ENCODE measurements at places on chromosomes 13 and 19.

GRCh38 chr13:40103864-40104263 lies 448.4 kb downstream of the COG6 start:
- DNase-seq, result no peak

- DNase-seq, result no peak
Measured at GRCh38 chr19:51600940-51601580, 29.1 kb downstream of the SIGLEC5 start.

DNA sequence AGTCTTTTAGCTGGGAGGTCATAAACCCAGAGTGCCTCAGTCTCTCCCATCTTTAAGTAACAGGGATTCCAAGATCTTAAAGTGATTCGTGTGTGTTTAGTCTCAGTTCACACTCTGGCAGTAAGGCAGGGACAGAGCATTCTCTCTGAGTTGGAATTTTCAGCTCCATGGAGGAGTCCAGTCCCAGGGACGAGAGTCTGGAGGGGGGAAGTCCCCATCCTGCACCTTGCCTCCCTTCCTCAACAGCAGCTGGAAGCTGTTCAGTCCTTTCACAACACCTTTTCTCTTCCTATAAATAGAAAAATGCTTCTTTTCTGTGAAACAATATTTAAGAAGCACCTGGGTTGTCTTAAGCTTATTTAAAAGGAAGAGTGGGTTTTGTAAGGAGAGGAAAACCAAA lies 82.0 kb downstream of the KLF5 start:
- DNase-seq, result no peak

DNA sequence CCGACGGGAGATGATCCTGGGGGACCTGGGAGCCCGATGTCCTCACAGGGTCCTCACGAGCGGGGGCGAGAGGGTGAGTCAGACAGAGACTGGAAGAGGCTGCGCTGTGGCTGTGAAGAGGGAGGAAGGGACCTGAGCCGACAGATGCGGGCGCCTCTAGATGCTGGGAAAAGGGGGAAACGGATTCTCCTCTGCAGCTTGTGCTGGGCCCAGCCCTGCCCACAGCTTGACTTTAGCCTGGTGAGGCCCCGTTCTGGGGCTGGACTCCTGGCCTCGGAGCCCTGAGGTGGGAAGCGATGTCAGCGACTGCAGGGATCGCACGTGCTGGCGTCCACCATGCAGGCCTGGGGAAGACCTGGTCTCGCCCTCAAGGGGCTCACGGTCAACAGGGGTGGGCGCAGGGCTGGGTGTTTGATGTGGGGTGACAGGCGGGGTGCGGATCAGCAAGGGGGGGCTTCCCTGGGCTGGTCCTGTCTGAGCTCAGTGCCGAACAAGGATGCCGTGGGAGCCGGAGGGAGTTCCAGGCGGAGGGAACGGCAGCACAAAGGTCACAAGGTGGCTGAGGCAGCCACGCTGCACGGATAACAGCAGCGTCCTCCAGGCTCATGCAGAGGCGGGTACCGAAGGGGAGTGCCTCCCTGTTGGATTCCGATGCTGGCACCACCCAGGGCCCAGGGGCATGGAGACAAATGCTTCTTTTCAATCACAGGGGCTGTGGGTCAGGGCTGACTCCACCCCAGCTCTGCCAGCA lies 31.8 kb downstream of the PIP5K1C start:
- DNase-seq, result no peak

DNA sequence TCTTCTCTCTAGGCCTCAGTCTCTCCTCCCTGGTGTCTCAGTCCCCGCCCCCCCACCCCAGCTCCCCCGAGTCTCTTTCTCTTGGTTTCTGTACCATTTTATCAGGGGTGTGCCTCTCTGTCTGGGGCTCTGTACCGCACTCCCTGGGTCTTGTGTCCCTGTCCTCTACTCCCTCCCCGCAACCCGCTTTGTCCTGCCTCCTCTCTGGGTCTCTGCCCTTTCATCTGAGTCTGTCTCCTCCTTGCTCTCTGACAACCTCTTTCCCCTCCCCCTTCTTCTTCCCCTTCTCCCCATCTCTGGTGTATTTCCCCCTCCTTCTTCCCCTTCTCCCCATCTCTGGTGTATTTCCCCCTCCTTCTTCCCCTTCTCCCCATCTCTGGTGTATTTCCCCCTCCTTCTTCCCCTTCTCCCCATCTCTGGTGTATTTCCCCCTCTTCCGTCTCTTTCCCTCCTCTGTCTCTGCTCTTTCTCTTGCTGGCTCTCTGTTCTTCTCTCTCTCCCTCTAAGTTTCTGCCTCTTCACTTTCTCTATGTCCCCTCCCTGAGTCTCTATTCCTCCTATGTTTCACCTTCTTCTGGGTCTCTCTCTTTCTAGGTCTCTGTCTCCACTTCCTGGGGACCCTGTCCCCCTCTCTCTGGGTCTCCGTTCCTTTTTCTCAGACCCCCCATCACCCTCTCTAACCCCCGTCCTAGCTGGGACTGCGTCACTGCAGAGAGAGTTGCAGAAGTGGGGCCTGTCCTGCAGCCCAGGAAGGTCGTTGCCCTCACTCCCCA lies 2.2 kb upstream of the KCNC3 start:
- no peak for DNase-seq

- no peak for DNase-seq
Measured at GRCh38 chr13:111210544-111211469, 95.7 kb downstream of the ARHGEF7 start.

GRCh38 chr19:38440592-38440991 lies 7.1 kb downstream of the RYR1 start:
- no peak for DNase-seq

DNA sequence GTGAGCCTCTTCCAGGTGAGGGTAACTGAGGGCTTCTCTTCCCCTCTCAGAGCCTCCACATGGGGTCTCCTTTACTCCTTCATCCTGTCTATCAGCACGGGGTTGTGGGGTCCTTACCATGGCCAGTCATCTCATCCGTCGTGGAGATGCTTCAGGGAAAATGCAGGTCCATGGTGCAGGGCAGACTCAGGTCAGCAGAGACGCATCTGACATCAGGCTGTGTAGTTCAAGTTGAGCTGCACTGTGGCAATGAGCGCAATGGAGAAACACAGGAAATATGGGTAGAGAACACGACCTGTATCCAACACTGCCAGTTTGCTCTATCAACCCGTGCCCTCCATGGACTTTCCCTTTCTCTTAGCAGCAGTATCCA lies 13.9 kb downstream of the LILRA5 start:
- DNase-seq, result no peak

- DNase-seq, result no peak
Measured at GRCh38 chr19:40084948-40085347, 5.8 kb downstream of the ZNF780A start.

- DNase-seq, result no peak
Measured at GRCh38 chr13:51874651-51875050, 12.9 kb downstream of the CCDC70 start.

- no peak for DNase-seq
Measured at GRCh38 chr19:29188289-29189032, 24.5 kb downstream of the UQCRFS1 start.

- no peak for DNase-seq
Measured at GRCh38 chr19:47492571-47493377, 8.8 kb upstream of the KPTN start.

DNA sequence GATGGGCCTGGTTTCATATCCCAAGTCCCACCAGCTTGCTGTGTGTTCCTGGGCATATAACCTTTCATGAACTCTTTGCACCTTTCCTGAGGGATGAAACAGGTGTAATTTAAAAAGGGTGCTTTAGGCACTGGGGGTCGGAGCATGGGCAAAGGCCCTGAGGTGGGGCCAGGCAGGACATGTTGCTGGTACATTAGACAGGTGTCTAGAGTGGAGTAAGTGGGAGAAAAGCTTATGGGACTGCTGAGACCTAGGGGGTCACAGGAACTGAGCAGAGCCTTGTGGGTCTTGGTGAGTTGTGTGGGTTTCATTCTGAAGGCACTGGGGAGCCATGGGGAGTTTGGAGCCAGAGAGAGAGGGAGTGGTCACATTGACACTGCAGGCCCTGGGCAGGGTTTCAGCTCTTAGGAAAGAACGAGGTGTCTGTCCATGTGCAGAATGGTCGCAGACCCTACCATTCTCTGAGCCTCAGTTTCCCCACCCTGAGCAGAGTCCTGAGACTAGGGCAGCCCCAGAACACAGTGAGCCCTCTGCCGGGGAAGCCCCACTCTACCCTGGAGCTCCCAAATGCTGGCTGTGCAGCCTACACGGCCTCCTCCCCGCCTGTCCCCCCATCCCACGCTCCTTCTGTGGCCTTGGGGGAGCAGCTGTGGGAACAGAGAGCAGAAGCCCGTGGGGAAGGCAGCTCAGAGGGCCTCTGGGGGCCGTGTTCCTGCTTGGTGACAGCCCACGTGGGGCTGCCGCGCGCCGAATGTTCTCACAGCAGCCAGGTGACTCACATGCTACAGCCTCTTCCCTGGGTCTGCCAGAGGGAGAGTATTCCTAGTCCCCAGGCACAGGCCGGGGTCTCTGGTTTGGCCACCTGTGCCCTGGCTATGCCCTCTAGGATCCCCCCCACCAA lies 7.3 kb upstream of the HOMER3 start:
- DNase-seq, result no peak

DNA sequence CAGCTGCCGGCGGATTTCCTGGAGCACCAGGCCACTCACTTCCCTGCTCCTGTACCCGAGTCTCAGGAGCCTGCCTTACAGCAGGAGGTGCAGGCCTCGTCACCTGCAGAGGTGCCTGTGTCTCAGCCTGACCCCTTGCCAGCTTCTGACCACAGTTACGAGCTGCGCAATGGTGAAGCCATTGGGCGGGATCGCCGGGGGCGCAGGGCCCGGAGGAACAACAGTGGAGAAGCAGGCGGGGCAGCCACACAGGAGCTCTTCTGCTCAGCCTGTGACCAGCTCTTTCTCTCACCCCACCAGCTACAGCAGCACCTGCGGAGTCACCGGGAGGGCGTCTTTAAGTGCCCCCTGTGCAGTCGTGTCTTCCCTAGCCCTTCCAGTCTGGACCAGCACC lies 3.3 kb downstream of the ZNF574 start:
- no peak for DNase-seq

DNA sequence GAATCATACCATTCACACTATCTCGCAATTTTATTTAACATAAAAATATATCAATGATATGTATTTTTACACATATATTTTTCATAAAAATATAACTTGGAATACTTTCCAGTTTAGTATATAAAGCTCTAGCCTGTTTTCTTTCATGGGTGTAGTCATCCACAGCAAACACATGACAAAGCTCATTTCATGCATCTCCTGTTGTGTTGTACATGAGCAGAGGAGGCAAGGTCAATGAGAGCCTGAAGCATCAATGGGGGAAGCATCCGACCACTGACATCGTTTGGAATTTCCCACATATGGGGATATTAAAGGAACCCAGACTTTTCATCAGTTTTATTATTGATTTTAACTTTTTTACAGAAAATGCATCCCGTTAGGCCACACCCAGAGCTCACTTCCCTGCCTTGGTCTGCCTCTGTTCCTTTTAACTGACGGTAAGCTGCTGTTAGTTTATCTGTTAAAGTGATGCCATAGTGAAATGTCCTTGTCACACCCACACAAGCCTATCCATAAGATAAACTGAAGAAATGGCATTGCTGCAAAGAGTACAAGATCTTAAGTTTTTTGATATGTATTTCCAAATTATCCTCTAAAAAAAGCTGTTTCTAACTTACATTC lies 44.0 kb downstream of the MIPEP start:
- no peak for DNase-seq

GRCh38 chr13:28495538-28496187 lies 735 bp upstream of the FLT1 start:
- DNase-seq, result no peak

GRCh38 chr19:47603706-47604565 lies 5.0 kb upstream of the BICRA start:
- DNase-seq, result no peak

GRCh38 chr13:91326146-91326545 lies 21.3 kb upstream of the MIR17HG start:
- DNase-seq, result no peak

DNA sequence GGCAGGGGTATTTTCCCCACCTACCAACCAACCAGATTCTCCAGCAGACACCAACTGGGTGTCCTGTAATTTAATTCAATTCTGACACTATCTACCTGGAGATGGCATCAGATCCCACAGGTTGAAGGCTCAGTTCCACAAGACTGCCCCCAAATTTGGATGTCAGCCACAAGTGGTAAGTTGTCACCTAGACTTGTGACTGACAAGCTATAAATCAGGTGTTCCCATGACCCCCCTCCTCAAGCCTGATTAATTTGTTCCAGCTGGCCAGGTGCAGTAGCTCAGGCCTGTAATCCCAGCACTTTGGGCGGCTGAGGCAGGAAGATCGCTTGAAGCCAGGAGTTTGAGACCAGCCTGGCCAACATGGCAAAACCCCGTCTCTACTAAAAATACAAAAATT lies 10.6 kb upstream of the HAUS5 start:
- DNase-seq, result no peak

DNA sequence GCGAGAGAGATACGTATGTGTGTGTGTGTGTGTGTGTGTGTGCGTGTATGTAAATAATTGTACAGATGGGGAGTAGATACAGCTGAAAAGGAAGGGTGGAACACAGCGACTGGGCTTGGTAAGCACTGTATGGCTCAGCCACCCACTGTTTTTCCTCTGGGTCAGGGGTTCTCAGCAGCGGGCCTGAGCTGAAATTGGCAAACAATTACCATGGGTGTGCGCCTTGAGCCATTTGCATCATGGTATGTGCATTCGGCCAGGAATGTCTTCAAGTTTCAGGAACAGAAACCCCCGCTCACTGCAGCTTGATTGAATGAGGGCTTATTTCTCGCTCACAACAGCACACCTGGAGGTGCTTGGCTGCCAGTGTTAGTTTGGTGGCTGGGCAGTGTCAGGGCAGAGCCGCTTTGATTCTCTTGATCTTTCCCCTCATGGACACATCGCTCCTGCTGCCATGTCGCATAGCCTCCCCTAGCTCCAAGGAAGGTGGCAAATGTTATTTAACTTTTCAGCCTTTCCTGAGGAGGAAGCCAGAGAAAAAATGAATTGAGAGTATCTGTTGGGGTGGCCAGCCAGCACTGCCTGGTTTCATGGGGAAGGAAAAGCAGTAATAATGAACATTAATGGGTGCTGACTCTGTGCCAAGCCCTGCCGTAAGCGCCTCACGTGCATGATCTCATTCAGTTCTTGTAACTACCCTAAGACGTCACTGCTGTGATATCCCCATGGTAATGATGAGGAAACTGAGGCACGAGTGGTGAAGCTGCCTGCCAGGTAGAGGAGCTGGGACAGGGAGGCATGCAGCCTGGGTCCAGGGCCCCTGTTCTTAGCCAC lies 126.9 kb downstream of the SIPA1L3 start:
- no peak for DNase-seq

Measured in GM19239 (cell line).